ENCODE measurements at places on chromosomes 6 and 20.

GRCh38 chr20:8435285-8436035, 303.4 kb downstream of the PLCB1 start:
- DNase-seq, result no peak

DNA sequence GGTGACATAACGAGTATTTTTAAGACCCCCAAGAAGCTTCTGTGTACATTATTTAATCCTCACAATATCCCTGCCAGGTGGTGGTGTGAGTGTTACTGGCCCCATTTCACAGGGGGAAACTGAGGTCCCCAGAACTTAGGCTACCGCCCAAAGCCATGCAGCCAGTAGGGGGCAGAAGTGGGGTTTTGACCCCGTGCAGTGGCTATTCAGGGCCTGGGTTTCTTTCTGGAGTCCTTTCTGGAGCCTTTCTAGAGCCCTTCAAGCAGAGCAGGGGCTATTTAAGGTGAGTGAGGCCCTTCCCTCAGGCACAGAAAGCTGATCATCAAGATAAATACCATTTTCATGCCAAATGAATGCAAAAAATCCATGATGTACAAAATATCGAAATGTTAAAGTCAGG, 59.0 kb downstream of the CTCFL start:
- no peak for DNase-seq

- no peak for DNase-seq
These were observed 623.9 kb downstream of the KIF16B start for GRCh38 chr20:15949391-15949790.

DNA sequence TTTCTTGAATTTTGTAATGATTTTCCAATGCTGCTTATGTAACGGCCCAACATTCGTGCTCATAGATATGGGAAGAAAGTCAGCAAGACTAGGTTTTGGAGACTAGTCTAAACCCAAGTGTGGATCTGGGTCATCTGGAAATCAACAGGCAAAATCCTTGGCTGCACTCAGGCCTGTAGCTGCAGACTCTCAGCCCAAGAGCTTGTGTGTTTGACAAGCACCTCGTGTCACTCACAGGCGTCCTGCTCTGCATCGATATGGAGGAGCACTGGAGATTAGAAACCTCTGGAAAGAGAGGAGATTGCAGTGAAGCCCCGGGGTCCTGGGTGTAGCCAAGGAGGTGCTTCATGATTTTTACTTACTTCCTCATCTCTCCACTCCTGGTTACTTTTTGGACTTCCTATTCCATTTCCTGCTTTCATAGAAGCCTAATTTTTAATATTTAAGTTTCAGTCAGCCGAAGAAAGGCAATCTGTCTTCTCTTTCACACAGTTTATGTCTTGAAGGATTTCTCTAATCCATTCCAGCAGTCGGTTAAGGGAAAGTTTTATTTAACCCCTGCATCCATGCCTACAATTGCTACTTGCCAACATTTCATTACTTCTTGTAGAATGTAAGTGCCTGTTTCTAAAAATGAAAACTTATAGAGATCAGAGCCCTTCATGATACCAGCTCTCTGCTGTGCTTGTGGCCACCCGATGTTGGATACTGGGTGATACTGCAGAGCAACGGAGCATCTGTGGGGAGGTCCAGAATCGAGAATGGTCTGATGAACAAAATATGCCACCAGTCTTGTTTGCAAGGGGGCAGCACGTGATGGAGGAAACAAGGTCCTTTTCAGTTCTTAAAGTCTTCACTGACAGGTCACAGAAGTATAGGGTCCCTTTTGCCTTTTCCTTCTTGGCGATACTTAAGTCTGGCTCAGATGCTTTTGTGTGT, 296.3 kb downstream of the QKI start:
- no peak for DNase-seq

GRCh38 chr6:113881478-113881980, 24.4 kb downstream of the MARCKS start:
- no peak for DNase-seq

DNA sequence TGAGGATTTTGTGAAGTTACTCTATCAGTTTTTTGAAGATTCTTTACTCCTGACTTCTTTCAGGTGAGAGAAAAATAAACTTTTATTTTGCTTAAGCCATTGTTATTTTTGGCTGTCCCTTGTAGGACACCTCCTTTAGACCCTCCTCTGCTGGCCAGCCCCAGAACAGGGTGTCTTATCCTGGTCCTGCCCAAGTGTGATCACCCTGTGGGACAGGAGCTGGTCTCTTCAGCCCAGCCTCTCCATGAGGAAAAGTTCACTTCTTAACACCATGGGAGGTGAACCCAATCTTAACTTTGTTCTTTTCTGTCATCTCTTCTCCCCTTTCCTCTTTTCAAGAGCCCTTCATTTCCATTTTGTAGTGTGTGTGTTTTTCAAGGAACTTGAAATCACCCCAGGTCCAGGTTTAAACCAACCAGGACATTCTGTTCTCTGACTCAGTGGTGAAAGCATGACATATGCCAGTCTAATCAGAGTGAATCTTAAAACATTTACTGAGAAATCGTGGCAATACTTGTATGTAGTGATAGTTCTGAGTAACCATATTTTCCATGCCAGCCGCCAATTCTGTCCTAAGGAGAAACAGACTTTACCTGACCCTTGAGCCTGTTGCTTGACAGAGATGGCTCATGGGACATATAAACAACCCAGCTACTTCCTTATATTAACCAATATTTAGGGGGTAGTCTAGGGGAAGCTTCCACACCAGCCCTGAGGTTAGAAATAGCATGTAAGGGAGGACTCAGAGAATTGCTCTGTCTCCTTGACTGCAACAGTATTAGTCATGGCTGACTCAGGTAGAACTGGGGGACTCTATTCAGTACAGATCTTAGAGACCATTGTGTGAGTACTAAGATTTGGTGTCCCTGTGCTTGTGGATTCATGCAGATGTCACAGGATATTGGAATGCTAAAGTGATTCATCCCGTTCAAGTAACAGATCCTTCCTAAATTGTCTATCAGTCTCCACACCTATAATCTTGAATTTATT, 48.8 kb downstream of the FLRT3 start:
- no peak for DNase-seq

DNA sequence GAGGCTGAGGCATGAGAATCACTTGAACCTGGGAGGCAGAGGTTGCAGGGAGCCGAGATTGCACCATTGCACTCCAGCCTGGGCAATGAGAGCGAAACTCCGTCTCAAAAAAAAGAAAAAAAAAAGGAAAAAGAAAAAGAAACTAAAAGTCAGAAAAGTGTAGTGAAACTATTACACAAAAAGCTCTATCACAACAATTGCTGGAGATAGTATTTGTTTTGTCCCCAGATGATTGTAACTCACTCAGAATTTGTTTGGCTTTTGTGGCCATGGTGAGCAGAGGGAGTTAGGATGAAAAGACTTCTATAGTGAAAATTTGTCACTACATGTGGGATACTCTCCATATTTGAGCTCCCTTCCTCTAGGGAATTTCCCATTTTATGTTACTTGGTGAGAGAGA, 5.2 kb upstream of the GOPC start:
- DNase-seq, result no peak

- no peak for DNase-seq
These were observed 74.5 kb upstream of the SRSF6 start for GRCh38 chr20:43383026-43383795.

- no peak for DNase-seq
These were observed 120.1 kb upstream of the PMEPA1 start for GRCh38 chr20:57829805-57830514.

DNA sequence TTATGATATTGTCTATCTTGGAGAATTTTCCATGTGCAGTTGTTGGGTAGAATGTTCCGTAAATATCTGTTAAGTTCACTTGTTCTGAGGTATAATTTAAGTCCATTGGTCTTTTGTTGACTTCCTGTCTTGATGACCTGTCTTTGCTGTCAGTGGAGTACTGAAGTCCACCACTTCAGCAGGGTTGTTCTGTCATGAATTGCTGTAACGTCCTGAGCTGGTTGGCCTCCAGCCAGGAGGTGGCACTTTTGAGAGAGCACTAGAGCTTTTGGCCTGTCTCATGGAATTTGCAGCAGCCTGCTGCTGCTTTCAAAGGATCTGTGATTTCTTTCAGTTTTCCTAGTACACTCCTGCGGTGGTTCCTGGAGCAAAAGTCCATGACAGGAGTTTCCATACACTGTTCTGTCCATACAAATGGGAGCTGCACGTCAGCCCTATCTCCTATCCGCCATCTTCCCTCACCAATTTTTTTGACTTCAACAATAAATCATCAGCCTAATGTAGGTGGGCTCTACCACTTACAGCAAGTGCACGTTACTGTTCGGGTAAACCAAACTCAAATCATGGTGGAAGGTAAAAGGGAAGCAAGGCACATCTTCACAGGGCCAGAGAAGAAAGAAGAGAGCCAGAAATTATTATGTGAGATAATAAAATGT, 46.9 kb upstream of the TRERF1 start:
- DNase-seq, result no peak

- no peak for DNase-seq
These were observed 188.8 kb upstream of the TBX18 start for GRCh38 chr6:84953111-84953755.

DNA sequence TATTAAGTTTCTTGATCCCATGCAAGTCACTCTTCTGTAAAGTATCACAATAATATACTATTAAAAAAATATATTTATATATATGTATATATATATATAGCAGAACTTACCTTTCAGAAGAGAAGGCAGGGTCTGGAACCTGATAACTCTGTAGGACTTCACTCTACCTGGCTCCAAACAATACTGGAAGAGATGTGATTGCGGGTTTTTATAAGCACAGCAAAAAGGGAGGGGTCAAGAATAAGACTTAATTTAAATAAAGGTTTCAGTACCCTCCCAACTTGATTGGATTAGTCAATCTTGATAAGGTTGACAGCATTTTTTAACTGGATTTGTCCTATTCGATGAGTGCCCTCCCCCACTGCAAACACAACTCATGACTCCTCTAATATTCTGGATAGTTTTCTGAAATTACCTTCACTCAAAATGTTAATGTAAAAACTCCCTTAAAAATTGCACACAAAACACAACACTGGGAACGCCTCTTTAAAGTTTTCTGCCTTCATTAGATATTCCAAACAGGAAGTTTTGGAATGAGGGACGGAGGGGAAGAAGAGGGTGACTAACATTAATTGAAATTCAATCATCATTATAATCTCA, 4.0 kb upstream of the ZNF217 start:
- DNase-seq, result no peak

DNA sequence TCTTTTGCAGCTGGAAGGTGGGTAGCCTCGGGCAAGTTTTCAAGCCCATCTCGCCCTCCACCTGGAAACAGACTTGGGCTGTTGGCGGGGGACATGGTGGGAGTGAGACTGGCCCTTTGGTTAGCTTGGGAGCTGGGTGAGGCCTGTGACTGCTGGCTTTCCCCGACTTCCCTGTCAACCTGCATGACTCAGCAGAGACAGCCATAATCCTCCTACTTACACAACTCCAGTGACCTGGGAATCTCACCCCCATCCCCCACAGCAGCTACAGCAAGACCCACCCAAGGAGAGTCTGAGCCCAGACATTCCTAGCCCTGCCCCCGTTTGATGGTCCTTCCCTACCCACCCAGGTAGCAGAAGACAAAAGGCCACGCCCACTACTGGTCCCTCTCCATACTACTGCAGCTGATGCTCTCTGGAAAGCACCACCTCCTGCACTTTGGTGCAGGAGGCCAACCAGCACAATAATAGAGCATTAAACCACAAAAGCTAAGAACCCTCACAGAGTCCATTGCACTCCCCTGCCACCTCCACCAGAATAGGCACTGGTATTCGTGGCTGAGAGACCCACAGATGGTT, 188.4 kb downstream of the TRDN start:
- DNase-seq, result no peak

DNA sequence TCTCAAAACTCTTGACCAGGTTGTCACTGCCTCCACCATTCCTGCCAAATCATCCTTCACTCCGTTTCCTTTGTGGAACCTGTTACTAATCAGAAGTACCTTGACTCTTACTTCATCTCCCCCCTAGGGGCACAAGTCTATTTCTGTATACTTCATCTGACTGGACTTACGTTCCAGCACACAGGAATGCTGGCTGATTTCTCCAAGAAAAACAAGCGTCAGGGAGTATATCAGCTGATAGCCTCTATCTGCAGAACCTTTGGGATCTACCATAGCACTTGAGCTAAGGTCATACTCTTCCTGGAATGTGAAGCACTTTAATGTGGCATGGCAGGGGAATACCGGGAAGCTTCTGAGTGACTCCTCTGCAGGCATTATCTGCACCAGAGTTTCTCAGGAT, 178.1 kb upstream of the MOCS1 start:
- DNase-seq, result no peak

GRCh38 chr6:165186041-165186440, 123.4 kb downstream of the C6orf118 start:
- DNase-seq, result no peak

GRCh38 chr6:108638993-108639392, 78.3 kb downstream of the FOXO3 start:
- no peak for DNase-seq

GRCh38 chr20:44170816-44171410, 16.1 kb downstream of the JPH2 start:
- no peak for DNase-seq

All from effector CD8-positive, alpha-beta T cell (primary cell).